ENCODE measurements at places on chromosomes 5 and 9.

- no peak for DNase-seq
Measured at GRCh38 chr5:160694896-160695295, 157.1 kb downstream of the ATP10B start.

GRCh38 chr9:94054716-94055115 lies 29.5 kb upstream of the PTPDC1 start:
- DNase-seq, result peak; percentile 4

- DNase-seq, result peak; percentile 84
Measured at GRCh38 chr5:168609806-168610482, 30.8 kb upstream of the PANK3 start.

DNA sequence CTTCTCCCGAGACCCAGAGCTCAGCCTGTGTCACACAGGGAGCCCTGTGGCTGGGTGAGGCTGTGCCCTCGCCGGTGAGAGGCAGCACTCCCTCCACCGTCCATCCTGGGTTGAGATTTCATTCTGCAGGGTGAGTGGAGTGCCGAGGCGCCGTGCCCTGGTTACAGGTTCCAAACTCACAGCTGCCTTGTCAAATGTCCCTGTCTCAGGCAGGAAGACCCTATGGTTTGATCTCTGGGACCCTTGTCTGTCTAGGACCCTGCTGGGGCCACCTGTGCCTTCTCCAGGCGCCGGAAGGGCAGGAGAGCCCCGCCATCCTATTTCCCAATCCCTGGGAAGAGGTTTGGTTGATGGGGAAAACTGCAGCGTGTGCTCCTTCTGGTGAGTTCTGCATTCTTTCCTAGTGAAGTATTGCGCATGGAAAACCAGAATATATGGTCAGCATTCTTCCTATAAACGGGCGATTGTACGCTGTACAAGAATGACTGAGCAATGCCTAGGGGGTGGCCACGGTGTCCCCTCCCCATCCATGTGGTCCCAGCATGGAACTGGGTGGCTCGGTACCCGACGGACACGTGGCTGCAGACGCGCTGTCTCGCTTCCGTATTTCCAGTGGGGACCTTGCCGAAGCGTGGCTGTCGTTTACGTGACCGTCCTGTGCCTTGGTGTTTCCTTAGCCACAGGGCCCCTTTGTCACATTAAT lies 95.9 kb upstream of the COL5A1 start:
- DNase-seq, result peak; percentile 90

DNA sequence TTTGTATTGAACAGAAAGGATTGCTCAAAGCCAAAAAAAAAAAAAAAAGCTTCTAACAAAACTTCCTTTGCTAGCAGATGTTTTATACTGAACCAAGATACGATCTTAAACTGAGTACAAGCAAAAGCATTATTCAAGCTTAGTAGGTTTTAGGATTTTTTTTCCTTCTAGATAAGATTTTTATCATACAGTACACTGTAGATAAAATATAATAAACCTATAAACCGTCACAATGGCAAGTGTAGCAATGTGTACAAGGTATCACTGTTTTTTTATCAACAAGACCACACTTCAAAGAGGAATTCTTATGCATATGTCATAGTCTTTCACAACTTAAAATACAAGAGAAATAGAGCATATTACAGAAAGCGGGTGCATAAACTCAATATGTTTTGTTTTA lies 56.5 kb upstream of the TRPM3 start:
- no peak for DNase-seq

- no peak for DNase-seq
Measured at GRCh38 chr9:136611119-136611518, 51.6 kb upstream of the EGFL7 start.

DNA sequence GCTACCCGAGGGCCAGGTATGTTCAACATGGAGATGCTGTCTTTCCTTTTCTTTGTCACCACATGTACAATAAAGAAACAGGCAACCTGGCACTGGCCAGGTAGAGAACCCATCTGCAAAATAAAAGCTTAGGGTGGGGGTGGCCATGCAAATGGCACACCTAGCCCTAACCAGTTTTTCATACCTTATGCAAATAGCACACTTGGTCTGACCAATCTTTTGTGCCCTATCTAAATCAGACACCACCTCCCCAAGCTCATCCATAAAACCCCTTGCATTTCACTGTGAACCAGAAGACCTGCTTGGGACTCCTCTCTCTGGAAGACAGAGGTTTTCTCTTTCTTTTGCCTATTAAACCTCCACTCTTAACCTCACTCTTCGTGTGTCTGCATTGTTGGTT lies 33.9 kb downstream of the JAKMIP2 start:
- no peak for DNase-seq

DNA sequence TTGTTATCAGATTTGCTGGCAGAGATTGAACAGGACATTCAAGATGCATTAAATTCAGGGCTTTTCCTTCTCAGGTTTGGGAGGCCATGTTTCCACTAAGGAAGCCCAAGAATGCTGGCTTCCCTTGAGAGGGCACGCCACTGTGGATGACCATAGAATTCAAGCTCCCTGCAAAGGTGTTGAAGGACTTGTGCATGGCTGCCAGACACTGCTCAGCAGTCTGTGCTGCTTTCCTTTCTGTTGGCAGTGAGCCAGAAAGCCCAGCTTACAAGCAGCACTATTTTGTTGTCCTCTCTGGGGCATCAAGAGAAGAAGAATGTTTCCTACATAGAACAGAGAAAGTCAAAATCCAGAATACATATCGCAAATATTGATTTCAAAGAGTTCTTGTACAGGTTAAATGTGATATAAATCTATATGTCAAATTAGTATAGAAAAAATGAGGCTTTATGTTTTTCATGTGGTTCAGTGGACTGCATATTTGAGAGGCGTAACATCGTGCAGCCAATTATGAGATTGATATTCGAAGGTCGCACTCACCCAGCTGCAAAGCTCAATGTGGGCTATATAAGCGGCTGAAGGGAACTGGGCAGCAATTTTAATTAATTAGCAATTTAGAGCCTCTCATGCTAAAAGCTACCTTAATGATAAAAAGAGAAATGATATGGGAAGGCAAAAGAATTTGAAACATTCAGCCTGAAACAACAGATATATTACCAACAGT lies 103.1 kb upstream of the ISL1 start:
- no peak for DNase-seq

DNA sequence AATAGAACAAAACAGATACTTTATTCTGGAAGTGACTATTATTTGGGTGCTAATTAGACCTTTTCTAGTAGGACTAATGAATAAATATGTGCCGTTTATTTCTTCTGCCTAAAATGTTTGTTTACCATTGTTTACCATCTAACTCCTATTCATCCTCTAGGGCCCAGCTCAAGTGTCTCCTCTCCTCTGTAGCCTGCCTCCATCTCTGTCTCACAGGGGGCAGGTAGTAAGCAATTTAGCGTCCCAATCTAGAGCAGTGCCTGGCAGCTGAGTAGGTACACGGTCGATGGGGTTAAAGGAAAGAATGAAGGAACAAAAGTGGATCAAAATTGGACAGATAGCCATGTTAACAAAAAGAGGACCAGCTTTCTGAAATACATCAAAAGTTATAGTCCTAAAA lies 230.9 kb downstream of the SLF1 start:
- DNase-seq, result no peak

DNA sequence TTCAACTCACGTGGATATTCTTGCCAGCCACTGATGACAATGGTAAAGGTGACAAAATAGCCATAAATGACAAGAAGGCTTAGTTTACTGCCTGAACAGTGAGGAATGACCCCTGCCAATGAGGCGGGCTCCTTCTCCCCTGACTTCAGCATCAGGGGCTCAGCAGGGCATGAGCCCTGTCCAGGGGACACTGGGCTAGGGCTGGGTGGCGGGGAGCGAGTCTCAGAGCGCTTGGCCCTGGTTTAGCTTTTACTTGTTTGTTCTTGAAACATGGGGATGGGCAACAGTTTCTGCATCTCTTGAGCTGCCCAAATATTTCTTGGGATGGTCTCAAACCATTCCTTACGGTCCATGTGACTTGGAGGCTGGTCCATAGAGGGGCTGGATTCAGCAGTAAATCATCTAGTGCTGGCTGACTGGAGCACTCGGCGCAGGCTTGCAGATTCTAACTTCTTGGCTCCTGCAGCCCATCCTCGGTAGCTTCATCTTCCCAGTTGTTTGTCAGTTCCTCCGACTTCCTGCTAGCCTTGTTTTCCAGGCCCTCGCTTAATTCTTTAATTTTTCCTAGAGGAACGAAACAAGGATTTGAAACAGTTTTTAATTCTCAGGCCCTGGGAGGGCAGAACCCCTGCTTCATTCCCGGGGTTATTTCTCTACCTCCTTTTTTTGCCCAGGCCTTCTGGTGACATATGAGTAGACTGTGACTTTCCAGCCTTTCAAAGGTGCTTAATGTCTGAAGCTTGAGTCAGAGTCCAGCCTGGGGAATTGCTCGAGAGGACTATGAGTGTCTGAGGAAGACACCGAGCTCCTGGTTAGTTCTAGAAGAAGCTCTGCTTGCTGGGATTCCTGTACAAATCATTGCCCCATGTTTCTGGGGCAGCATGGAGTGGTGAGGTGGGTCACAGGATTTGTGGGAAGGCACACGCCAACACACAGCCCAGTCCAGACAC lies 4.5 kb upstream of the HMCN2 start:
- no peak for DNase-seq

DNA sequence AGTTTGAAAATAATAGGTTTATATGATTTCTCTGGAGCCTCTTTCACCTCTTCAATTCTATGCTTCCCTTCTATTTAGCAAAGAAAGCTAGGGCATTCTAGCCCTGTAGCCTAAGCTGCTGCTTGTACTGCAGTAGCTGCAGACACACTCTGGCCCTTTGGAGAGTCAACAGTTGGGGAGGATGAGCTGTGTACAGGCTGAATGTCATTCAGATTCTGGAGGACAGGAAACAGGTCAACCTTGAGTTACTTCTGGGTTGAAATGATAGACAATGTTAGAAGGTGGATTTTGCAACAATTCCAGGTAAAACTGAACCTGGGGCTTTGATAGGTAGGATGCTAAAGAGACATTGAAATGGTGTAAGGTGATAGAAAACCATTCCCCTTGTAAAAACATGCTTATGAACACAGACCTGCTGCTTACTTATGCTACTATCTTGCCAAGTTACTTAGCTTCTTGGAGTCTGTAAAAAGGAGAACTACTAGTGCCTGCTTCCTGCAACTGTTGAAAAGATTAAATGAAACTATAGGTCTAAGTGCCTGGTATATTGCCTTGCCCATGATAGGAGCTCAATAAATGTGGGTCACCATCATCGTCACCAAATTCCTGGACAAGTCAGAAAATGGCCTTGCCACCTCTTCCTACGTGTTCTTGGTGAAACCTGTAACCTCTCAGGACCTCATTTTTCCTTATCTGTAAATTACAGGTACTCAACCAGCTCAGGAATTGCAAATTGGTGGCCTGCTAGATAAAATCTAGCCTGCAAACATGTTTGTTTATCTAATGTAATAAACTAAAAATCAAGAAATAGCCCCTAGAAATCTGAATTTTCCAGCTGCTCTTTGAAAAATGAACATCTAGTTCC lies 83.7 kb downstream of the GALNT10 start:
- DNase-seq, result no peak

- no peak for DNase-seq
Measured at GRCh38 chr9:8351436-8351835, 551.9 kb upstream of the DMAC1 start.

GRCh38 chr5:21152611-21153010 lies 1164.6 kb upstream of the CDH18 start:
- peak; percentile 38 for DNase-seq

DNA sequence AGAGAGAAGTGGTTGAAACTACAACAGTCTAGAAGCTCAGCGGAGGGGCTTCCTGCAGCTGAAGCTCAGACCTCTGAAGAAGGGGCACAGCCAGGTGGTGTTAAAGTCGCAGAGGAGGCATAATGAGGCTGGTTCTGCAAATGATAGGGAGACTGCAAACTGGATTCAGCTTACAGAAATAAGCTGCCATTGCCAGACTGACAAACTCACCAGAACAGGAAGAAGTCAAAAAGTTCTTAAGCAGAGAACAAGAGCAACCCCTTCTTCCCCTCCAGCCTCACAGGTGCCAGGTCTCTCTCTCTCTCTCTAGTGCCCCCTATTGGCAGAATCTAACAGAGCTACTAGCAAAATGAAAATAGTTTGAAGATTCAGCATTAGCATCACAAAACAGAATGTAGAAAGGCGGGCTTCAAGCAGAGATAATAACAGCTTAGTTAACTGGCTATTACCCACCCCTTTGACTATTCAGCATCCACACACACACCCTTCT lies 76.7 kb downstream of the GRAMD2B start:
- peak; percentile 17 for DNase-seq

- DNase-seq, result no peak
Measured at GRCh38 chr9:90204128-90204831, 438.3 kb downstream of the DIRAS2 start.

DNA sequence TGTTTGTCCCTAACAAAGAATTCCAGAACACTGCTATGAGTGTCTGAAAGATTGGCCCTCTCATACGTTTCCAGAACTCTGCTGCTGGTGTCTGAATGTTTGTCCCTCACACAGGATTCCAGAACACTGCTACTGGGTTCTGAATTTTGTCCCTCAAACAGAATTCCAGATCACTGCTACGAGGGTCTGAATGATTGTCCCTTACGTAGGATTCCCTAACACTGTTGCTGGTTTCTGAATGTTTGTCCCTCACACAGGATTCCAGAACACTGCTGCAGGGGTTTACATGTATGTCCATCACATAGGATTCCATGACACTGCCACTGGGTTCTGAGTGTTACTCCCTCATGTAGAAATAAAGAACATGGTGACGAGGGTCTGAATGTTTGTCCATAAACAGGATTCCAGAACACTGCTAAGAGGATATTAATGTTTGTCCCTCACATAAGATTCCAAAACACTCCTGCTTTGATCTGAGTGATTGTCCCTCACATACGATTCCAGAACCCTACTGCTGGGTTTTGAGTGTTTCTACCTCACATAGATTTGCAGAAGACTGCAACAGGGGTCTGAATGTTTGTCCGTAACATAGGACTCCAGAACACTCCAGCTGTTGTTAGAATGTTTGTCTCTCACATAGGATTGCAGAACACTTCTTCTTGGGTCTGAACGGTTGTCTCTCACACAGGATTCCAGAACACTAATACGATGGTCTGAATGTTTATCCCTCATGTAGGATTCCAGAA lies 214.4 kb downstream of the FOXD4L6 start:
- DNase-seq, result no peak

DNA sequence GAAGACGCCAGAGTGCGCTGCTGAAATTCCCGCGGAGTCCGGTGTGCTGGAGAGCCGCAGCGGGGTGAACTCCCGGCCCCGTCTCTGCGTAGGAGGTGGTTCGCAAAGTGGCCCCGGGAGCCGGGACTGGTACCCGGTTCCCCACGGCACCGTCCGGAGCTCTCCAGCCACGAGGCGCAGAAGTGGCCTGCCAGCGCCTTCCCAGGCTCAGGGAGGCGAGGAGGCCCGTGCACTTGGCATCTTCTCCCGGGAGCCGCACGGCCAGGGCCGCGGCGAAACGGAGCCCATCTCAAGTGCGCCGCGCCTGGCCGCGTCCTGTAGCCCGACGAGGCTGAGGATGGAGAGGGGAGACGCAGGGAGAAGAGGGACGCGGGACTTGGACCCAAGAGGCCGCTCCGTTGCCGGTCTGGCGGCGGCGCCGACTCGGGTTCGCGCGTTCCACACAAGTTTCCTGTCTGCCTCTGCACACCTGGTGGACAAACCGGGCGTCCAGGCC lies 1.1 kb upstream of the IRX1 start:
- no peak for DNase-seq

Data from amniotic epithelial cell (primary cell).